LHCN-M2 (cell line): ENCODE measurements at places on chromosomes 11 and 22. TPM values are rescaled to one million over a fixed set of nuclear protein-coding genes. Genes with fewer than 3 reads are reported as not detected.

NRXN2 gene
- total RNA-seq, result 34.0 and 50.4 TPM in 2 replicates

SEPTIN3 gene
- not detected in 2 replicates for total RNA-seq

OR51B5 gene
- total RNA-seq, result not detected in 2 replicates

- DNase-seq, result no peak
Measured at GRCh38 chr11:78085972-78086371, 6.3 kb upstream of the NDUFC2 start.

GRCh38 chr11:11451501-11452005 is 98.5 kb upstream of the CSNK2A3 start:
- DNase-seq, result no peak

GRCh38 chr11:12285811-12286222 is 91.6 kb upstream of the PARVA start:
- peak; percentile 41 for DNase-seq

- peak; percentile 38 for DNase-seq
Measured at GRCh38 chr11:71252770-71253730, 673 bp upstream of the SHANK2 start.

DNA sequence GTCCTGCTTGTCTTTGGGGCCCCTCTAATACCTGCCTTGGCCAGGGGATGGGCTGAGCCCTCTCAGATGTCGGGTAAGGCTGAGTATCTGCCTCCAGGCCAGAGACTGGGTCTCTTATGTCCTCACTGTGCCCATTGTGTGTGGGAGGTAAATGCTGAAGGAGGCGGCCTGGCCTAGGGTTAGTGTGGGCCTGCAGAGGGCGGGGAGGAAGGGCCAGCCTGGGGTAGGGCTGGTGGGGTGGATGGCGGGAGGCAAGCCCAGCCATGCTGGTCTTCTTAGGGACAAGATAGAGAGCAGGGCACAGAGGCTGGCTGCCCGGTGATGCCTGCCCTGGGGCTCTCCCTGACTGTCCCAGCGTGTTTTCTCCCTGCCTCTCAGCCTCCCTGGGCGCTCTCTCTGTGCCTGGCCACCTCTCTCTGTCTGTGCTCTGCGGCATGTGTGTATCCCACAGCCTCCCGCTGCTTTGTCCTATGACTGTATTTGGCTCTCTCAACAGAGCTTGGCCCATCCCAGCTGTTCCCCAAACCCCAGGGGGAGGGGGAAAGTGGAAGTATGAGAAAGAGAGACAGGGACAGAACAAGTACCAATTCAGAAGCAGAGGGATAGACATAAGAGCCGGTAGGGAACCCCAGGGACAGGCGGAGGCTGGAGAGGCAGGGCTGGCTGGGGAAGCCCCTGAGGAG is 57.0 kb downstream of the PDE2A start:
- peak; percentile 76 for DNase-seq
